ENCODE measurements at places on chromosomes 4 and X. TPM values are rescaled to one million over a fixed set of nuclear protein-coding genes. Genes with fewer than 3 reads are reported as not detected.

The ATP1B4 gene
- not detected for total RNA-seq

The STK26 gene
- 3.7 TPM for total RNA-seq

The ZFYVE28 gene
- total RNA-seq: 2.5 TPM

The ZCCHC18 gene
- not detected for total RNA-seq

The DCLK2 gene
- total RNA-seq: 0.74 TPM

The HPGD gene
- 97.2 TPM for total RNA-seq

DNA sequence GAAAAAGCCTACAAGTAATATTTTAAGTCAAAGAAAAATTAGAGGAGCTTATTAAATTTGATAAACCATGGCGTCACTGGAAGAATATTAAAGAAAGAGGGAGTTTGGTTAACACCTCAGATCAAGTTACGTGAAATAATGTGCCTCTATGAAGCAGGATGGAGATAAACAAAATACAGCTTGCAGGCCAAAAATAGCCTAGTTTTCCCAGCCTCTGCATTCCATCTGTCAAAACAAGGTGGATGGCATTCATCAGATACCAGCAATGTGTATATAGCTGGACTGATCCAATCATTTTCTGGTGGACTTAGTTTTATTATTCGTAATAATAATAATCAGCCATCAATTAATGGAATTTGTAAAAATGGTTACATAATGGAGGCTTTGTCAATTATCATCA, 230.7 kb downstream of the NR3C2 start:
- H3K36me3 ChIP-seq: no peaks in the 10 kb centered on the region
- no peaks in the 10 kb centered on the region for H3K27me3 ChIP-seq
- H3K4me3 ChIP-seq: no peak overlapping the region
- H3K4me1 ChIP-seq: no peaks in the 10 kb centered on the region
- H3K27ac ChIP-seq: no peak overlapping the region
